ENCODE measurements at places on chromosomes 2 and 18.

DNA sequence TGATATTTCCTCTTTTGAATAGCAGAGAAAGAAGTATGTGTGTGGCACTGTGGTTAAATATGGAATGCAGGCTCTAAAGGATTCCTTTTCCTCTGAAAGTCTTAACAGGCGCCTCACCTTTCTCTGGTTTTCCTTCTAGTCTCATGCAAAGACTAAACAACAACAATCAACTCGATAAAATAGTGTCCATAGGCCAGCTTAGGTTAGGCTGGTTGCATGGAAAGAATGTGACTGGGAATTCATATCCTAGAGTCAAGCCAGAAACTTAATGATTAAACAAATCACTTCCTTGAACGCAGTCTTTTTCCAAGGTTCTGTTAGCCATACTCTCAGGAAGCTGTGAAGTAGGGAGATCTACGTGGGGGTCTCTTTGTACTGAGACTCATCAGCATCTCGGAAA, 800.8 kb upstream of the ID2 start:
- DNase-seq = no peak

GRCh38 chr2:135703300-135703699, 38.4 kb upstream of the UBXN4 start:
- DNase-seq = no peak

GRCh38 chr2:127424598-127425520, 6.6 kb downstream of the PROC start:
- DNase-seq = no peak

- no peak for DNase-seq
Measured at GRCh38 chr2:50097148-50097547, 934.8 kb downstream of the NRXN1 start.

DNA sequence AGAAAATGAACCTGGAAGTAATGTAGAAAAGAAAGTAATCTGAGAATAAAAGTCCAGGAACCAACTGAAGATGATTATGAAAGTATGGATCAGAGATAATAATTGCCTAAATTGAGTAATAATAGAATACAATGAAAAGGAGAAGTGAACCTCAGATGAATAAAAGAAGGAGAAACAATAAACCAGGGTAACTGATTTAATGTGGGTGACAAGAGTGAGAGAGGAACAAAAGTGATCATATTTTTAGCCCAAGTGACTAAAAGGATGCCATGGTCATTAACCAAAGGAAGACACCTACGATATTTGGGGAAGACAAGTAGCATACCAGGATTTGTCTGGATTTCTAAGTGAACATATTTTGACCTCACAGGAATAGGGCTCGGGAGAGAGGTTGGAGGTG, 600.6 kb downstream of the RNF144A start:
- DNase-seq = no peak

GRCh38 chr2:70182689-70183088, 8.1 kb downstream of the C2orf42 start:
- no peak for DNase-seq

GRCh38 chr2:50956886-50957285, 75.0 kb downstream of the NRXN1 start:
- DNase-seq = no peak

DNA sequence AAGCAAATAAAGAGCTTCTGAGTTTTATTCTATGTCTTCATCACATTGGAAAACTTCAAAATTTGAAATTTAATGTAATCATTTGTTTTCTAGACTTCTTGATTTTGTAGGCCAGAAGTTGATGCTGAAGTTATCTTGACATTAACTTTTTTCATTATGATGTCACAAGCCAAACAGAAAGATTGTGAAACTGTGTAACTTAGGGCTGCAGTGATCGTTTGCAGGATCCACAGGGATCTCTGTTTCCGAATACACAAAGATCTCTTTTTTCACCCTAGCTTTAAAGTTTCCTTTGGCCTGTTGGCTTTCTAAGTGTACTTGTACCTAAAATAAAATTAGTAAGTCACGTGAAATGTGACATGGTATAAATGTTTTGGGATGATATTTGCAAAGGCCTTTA, 594.9 kb upstream of the CDH2 start:
- no peak for DNase-seq

DNA sequence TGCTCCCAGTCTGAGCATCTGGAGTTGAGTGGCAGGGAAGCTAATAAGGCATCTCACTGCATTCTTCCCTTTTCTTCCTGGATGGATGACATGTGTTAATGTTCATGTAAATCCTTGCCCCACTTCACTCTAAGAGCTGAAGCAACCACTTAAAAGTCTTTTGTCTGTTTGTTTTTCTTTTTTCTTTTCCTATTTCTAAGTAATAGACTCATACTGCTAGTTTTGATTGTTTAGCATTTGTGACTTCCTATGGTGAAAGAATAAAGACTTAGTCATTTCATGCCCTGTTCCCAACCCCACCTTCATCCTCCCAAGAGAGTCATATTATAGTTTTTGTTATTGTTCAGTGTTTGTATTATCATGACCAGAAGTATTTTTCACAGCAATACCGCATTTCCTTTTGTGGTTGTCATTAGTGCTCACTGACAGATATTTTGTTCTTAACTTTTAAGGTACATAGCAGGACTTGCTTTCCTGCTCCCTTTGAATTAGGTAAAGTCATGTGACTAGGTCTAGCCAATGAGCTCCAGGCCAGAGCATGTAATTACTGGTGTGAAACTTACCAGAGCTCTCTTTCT, 18.1 kb upstream of the SPP2 start:
- no peak for DNase-seq
